ENCODE measurements at places on chromosomes 7 and 10.
A peak's percentile ranks its signal among the peaks of the same experiment; 100 is the strongest.

DNA sequence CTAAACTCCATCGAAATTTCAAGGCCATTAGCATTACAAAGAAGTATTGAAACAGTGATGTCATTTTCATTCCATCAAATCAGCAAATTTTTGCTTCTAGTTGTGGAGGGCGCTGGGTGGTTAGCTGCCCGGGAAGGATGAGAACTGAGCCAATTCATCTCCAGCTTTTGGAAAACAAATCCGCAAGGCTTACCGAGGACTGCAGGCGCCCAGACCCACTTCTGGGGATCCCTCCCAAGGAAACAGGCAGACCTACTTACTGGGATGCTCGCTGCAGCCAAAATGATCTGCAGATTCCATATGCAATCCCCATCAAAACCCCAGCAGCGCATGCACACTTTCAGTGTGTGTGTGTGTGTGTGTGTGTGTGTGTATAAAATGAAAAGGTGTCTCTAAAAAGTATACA lies 19.2 kb downstream of the TNRC18 start:
- DNase-seq = no peak

DNA sequence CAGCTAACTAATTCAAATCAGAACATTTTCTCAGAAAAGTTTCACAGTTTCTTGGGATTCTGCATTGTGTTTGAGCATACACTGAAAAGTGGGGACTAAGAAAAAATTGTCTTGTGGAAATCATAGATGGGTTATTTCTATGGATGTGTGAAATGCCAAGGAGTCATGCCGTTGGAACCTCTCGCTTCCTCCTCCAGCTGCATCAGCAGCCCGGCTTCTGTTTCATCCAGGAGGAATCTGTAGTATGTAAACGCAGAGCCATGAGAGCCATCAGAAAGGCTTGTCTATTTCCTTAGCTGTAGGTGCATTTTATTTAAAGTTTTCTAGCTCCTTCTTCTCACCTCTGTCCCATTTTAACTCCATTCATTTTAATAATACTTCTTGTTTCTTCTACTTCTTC lies 1144.1 kb downstream of the GATA3 start:
- DNase-seq = peak; percentile 54

DNA sequence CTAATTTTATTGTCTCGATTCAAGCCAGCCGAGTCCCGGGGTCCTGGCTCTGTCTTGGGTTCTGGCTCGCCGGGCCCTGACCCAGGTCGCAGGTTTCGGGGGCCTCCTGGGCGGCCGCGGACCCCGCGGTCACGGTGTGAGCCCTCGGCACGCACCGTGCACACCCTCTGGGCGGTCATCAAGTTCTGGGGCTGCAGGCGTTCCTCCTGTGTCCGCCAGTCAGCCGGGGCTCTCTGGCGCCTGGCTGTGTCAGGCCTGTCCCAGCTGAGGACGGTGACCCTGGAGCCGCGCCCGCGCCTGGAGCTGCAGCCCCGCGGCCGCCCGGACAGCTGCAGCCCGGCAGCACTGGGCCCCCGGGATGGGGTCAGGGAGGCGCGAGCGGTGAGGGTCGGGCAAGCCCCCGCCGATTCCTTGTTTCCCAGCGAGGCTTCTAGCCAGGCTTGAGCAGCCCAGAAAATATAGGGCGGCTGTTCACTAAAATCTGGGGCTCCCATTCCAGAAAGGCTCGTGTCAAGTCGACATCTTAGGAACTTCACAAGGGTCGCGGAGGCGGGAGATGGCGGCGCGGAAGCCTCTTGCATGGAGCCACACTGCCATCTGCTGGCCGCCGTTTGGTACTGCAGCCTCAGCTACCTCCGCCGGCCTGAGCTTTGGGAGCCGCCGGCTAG lies 4.2 kb upstream of the HOXA7 start:
- no peak for DNase-seq

- DNase-seq = no peak
These were observed 12.8 kb downstream of the OR2F1 start for GRCh38 chr7:143967398-143967797.

- no peak for DNase-seq
These were observed 47.3 kb downstream of the PROSER2 start for GRCh38 chr10:11870461-11870780.

- no peak for DNase-seq
These were observed 6.6 kb downstream of the CREB5 start for GRCh38 chr7:28418966-28419365.

- peak; percentile 14 for DNase-seq
These were observed 6.3 kb downstream of the IFT22 start for GRCh38 chr7:101315336-101315735.

GRCh38 chr7:85178531-85179298 lies 8.1 kb downstream of the SEMA3D start:
- DNase-seq = no peak

- DNase-seq = no peak
These were observed 393.2 kb upstream of the FOXK1 start for GRCh38 chr7:4288791-4289394.

DNA sequence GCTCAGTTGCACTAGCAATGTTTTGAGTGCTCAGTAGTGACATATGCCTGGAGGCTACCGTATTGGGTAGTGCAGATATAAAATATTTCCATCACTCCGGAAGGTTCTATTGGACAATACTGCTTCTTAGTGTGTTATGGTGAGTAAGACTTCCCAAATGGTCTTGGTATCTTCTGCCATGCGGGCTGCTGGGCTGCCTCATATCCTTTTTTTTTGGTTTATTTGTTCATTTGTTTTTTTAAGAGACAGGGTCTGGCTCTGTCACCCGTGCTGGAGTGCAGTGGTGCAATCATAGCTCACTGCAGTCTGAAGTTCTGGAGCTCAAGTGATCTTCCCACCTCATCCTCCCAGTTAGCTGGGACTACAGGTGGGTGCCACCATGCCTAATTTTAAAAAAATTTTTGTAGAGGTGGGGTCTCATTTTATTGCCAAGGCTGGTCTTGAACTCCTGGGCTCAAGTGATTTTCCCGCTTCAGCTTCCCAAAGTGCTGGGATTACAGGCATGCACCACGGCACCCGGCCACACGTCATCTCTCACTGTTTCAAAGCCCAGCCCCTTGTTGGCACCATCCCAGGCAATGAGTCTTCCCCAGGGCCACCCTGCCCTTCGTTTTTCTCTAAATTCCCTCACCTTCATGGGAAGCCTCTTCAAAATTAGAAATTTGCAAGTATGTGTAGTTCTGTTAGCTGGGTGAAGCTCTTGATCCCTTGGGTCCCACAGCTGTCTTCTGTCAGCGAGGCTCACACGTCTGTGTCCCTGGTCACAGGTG lies 111.0 kb upstream of the KLF14 start:
- no peak for DNase-seq

GRCh38 chr7:67724955-67725354 lies 728.3 kb downstream of the TYW1 start:
- DNase-seq = no peak

- no peak for DNase-seq
These were observed 11.8 kb downstream of the MMRN2 start for GRCh38 chr10:86945361-86946212.

DNA sequence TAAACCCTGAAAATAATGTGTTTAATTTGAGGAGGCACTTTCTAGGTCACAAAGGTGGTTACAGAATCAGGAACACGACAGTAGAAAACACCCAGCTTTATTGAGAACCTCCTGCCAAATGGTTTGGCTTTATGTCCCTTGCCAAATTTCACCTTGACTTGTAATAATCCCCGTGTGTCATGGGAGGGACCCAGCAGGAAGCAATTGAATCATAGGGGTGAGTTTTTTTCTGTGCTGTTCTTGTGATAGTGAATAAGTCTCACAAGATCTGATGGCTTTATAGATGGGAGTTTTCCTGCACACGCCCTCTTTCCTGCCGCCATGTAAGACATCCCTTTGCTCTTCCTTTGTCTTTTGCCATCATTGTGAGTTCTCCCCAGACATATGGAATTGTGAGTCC lies 193.8 kb upstream of the KLF6 start:
- DNase-seq = no peak

DNA sequence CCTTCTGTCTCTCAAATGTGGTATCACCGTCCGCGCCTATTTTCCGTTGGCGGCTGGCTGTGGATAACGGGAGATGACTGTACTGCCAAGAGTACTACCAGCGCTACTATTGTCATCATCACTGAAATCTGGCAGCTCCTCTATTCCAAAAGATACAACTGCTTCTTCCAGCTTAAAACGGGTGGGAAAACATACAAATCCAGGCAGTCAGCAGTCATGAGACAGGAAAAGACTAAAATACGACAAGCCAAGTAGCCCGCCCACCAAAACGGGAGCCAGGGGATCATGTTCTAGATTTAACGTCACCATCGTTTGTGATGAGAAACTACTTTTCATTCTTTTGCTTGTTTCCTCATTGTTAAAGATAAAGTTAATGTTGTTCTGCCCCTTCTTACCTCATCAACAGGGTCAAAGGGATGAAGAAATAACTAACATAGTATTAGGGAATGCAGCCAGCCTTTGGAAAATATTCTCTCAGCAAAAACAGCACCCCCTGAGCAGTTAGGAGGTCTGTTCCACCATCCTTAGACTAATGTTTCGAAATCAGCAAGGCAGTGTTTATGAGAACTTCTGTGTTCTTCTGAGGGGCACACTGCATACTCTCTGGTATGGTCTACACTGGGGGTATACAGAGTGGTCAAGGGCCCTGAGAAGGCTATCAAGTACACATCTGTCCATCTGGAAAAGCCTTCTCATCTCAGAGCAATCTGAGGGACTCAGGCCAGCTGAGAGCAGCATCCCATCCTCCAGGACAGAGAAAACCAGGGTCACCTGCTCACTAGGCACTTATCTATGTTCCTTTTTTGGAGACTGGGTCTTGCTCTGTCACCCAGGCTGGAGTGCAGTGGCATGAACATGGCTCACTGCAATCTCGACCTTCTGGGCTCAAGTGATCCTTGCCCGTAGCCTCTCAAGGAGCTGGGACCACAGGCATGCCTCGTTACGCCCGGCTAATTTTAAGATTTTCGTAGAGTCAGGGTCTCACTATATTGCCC lies 47.5 kb downstream of the GNA12 start:
- DNase-seq = no peak
